ENCODE measurements at places on chromosomes 16 and 17.

DNA sequence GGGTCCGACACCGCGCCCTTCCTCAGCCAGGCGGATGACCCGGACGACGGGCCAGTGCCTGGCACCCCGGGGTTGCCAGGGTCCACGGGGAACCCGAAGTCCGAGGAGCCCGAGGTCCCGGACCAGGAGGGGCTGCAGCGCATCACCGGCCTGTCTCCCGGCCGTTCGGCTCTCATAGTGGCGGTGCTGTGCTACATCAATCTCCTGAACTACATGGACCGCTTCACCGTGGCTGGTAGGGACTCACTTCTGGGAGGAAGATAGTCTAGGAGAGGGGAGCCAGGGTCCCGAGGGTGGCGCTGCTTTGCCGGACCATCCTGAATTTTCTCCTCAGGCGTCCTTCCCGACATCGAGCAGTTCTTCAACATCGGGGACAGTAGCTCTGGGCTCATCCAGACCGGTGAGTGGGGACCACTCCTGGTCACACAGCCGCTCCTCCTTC is 601 bp downstream of the SPNS1 start:
- no peak for DNase-seq

DNA sequence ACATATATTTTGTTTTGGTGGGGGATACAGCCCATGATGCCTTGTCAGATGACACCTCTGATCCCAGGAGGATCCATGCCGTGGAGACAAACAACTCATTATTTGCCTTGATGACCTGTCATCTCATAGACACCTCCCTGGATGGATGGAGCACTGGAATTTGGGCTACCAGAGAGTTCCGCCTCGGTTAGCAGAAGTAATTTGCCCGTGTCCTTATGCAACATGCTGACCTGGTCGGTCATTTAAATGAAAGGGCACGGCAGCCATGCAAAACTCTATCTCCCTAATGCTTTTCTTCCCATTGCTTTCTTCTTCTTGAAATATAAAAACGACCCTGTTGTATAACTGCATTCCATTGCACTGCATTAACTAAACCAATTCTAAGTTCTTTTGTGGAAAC is 145.3 kb downstream of the GRIN2A start:
- no peak for DNase-seq

- peak; percentile 49 for DNase-seq
Observed at GRCh38 chr17:48636177-48637018, 10.2 kb upstream of the HOXB9 start.

- DNase-seq, result peak; percentile 23
Observed at GRCh38 chr17:31854672-31855071, 4.4 kb downstream of the COPRS start.

GRCh38 chr17:75059369-75060345 is 12.6 kb downstream of the KCTD2 start:
- peak; percentile 82 for DNase-seq

- DNase-seq, result no peak
Observed at GRCh38 chr16:79635488-79635887, 35.0 kb upstream of the MAF start.

- DNase-seq, result peak; percentile 26
Observed at GRCh38 chr16:12178251-12178990, 201.9 kb downstream of the SNX29 start.

DNA sequence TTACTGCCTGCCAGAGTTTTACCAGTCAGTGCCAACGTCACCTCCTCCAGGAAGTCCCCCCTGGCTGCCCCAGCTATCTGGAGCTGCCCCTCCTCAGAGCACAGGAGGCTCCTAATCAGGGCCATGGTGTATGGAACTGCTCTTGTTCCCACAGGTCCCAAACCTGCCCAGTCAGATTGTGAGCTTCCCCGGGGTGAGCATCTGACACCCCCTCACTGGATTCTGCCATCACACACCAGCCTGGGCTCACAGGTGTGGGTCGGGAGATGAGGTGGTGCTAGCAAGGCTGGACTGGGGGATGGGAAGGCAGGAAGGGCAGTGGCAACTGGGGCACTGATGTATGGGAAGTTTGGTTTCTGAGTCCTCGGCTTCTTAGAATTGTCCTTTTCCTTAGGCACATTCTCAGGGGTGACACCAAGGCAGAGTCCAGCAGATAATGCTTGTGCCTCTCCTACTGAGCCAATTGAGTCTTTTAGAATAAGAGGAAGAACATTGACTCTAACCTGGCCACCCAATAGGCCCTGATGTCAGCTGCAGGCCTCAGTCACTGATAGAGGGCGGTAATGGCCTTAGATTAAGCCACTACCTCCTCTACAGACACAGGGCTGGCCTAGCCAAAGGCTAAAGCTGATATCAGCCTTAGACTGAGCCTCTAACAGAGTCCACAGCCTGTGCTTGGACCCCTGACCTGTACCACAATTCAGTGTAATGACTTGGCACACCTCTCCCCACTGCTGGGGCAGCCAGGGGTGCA is 107.9 kb downstream of the WSCD1 start:
- DNase-seq, result no peak

DNA sequence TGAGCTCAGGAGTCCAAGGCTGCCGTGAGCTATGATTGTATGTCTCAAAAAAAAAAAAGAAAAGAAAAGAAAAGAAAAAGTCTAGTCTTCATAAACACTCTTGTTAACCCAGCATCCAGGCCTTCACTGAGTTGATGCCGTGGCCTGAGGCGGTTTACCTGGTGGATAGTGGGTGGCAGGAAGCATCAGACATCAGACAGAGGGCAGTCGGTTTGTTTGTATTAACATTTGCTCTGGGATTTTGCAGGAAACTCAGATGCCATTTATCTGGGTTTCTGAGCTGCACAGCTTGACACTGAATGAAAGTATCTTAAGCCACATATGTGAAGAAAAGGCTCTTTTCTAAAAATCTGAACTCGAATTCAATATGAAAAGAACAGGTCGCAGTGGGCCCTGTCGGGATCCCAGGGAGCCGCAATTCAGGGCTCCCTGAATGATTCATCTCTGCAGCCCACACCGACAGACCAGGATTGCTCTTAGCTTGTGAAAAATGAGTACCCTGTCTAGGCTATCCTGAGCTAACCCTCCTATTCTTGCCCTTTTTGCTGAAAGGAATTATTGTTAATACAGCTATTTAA is 1.1 kb upstream of the DBNDD1 start:
- DNase-seq, result no peak

DNA sequence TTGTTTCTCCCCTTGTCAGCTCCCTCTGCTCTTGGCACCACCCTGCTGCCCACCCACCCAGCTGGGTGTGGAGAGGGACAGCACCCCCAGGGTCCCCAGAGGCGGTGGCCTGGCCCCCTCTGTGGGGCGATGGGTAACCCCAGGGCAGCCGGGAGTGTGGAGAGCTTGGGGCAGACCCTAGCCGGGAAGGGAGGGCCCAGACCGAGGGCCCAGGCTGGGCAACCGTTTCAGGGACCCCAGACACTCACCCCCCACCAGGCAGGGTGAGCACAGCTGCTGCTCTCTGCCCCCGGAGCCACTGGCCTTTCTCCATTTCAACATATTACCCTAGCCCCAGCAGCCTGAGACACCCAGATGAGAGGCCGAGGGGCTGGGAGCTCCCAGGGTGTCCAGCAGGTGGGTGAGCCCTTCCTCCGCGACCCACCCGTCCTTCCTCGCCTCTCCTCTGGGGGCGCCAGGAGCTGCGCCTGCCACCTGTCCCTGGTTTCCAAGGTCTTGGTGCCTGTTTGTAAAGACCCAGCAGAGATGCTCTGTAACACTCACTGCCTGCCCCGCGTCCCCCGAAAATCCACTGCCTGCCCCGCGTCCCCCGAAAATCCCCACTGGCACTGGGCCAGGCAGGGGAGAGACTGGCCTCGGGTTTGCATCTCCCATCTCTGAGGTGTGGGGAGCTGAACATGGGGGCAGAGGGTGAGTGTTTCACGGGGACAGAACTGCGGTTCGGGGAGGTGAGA is 45.4 kb downstream of the BAHCC1 start:
- DNase-seq, result no peak

DNA sequence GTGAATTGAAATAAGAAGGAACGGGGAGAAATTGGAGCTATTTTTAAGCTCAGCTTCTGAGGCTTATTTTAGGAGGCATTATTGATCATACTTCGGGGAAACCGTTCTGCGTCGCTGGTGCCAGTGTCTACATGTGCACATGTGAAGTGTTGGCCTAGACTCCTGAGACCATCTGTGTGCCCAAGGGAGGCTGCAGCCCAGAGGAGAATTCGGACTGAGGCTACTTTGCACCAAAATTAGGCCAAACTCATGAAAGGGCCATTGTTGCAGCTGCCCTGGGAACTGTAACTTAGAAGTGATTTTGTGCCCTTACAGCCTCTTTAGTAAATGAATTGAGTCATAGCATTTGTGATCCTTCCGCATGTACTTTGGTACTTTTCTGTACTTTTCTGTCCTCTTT is 102.0 kb upstream of the NOL11 start:
- no peak for DNase-seq

Data from amniotic epithelial cell (primary cell).